NCI-H2029 treated with DMSO at 0.1 percent for 48 hours (cell line): ENCODE measurements at places on chromosomes 5 and 9.

DNA sequence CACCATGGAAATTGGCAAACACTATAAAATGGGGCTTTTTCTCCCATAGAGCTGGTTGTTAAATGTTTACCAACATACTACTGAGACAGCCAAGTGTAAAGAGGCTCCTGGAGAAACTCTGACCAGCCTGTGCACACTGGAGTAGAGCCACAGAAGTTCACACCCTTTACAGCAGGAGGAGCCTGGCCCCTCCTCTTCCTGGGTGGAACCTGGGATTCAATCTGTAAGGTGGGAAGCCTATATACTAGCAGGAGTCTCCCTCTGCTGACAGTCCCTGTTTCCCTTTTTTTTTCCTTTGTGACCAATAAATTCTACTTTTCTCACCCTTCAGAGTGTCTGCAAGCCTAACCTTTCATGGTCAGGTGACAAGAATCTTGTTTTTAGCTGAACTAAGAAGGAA, 10.4 kb upstream of the SLC30A5 start:
- no peak for DNase-seq

DNA sequence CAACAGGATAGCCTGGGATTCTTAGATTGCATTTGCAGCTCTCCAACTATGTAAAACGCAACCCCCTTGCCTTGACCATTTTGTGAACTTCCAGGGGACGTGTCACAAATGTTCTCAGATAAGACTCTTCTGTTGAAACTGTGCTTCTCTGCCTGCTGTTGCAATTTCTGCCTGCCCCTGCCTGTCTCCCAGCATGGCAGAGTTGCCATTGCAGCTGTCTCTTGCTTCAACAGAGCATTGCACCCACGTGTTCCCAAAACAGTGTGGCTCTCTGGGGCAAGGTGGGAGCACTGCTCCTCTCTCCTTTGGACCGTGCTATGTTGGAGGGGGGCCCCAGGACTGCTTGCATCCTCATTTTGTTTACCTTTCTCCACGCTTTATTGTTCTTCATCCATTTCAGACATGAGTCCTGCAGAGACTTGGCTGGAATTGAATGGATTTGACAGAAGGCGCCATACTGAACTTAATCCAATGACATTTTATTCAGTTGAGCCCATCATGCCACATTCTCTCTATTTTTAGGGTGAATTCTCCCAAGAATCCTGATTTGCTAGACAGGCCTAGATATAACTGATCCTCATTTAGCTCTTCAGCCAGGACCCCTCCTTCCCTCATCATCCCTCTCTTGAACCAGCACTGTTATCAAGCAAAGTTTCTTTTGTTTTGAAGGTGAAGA, 90.7 kb downstream of the MAT2B start:
- no peak for DNase-seq

- DNase-seq: no peak
Measured at GRCh38 chr5:12672141-12672540, 767.9 kb upstream of the CTNND2 start.

DNA sequence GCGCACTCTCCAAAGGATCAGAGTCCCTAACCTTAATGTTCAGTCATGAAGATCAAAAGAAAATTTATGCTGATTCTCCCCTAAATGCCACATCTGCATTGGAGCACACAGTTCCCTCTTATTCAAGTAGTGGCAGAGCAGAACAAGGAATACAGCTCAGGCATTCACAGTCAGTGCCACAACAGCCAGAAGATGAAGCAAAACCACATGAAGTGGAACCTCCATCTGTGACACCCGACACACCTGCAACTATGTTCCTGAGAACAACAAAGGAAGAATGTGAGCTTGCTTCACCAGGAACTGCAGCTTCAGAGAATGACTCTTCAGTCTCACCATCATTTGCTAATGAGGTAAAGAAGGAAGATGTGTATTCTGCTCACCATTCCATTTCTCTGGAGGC, 40.0 kb downstream of the CMYA5 start:
- DNase-seq: no peak

- no peak for DNase-seq
Measured at GRCh38 chr9:83623679-83624076, 735 bp downstream of the IDNK start.

DNA sequence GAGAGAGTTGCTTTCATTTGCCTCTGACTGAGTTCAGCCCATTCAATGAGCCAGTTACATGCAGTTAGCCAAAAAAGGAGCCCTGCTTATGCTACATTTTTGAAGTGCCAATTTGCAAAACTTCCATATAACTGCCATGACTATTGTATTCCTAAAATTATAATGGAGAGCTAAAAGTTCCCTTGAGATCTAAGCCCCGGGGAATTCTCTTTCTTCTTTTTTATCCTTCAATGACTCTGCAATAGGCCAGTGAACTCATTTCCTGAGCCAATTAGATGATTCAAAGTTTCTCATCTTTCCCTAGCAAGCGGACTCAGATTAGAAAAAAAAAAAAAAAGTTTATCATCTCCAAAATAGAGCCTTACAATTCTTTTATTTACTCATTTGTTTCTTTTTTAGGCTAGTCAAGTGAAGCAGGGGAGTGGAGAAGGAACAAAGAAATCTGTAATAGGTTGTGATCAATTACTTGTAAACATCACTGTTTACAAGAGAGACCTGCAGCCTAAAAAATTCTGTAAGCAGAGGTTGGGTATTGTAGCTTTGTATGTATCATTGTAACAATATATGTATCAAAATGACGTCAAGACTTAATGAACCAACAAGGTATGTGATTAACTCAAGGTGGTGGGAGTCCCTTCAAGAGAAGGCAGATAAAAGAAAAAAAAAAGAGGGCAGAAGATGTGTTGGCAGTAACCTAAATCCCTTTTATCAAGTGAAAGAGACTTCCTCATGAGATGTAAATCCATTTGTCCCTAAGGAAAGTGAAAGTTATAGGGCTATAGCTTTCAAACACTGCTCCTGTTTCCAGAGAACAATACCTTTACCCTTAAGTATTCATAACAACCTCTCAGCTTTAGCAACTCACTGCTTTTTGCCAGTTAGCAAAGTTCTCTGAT, 48.7 kb upstream of the HOMER1 start:
- DNase-seq: no peak

DNA sequence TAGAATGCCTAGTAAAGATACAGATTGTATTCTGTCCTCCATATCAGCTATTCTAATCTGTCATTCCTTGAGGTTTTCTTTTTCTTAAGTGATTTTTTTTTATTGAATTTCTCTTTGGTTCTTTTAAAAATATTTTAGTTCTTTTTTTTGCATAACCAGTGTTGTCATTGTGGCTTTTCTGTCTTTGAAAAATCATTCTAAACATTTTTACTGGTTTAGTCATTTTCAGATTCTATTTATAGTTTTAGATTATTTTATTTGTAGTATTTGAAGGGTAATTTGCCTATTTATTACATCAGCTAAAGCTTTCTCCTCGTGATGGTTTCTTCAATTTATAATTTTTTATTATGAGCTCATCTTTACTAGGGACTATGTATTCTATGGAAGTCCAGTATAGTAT, 78.1 kb downstream of the NDUFAF2 start:
- DNase-seq: no peak

GRCh38 chr9:72445306-72445995, 76.0 kb upstream of the TMC1 start:
- no peak for DNase-seq

- DNase-seq: no peak
Measured at GRCh38 chr5:141668601-141669265, 13.3 kb downstream of the ARAP3 start.

DNA sequence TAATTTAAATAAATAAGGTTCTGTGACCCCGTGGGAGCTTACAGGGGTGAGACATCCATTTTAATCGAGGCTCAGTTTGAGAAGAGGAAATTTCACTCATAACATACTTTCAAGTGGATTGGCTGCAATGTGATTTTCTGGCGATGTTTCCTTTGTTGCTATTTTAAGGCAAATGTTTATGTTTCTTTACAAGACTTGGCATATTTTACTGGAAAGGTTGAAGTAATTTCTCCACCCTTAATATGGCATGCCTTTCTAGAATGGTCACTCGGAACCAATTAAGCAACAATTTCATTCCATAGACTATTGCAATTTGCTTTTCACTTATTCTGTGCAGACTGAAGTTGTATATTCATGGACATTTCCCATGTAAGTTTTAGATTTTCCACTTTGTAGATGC, 438.0 kb upstream of the WWC1 start:
- DNase-seq: no peak
